ENCODE measurements at places on chromosomes 6 and 20.

DNA sequence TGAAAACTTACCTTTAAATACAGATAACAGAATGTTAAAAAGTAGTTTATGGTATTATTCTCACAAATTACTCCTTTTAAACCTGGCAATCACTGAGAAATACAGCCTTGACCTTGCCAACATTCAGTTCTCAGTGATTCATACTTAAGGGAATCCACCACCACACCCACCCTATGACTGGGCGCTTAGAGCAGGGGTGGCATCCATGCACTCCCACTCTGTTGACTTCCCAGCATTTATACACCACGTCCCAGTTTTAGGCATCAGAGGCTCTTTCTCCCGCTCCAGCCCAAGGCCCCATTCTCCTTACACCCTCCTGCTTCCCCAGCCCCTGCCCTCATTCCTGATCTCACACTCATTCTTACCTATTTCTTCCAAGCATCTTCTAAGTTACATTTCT is 16.3 kb downstream of the TRAF3IP2 start:
- no peak for DNase-seq

GRCh38 chr6:128095362-128095761 is 194.5 kb upstream of the THEMIS start:
- DNase-seq: no peak

- no peak for DNase-seq
Measured at GRCh38 chr6:33981861-33982260, 164.0 kb downstream of the GRM4 start.

- peak; percentile 65 for DNase-seq
Measured at GRCh38 chr6:30396833-30397479, 52.0 kb downstream of the RPP21 start.

DNA sequence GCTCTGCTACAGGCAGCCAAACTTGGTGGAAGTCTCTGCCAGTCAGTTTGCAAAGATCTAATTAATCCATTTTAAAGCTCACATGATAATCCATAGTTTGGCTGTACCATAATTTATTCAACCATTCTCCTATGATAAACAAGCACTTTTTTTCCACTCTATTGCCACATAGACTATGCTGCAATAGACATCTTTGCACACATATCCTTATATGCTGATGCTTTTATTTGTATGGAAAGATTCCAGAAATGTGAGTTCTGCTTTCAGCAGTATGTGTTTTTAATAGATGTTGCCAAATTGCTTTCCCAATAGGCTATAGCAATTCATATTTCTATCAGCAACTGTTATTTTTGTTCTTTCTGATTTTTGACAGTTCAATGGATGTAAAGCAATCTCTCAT is 628.0 kb downstream of the KIF16B start:
- no peak for DNase-seq

GRCh38 chr20:19268426-19268825 is 56.0 kb downstream of the SLC24A3 start:
- no peak for DNase-seq

DNA sequence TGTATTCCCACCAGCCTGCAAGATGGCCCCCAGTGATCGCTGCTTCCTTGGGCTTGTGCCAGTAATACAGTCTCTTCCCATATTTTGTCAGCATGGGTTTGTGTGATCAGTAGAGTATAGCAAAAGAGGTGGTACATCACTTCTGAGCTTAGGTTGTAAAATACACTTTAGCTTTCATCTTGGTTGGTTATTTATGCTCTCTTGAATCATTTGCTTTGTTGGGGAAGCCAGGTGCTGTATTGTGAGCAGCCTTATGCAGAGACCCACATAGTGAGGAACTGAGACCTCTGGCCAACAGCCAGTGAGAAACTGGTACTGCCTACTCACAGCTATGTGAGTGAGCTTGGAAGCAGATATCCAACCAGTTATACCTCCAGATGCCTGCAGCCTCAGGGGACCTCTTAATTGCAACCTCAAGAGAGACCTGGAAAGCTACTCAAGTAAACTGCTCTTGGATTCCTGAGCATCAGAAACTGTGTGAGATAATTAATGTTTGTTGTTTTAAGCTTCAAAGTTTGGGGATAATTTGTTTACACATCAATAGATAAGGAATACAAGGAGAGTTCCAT is 229.3 kb downstream of the FARS2 start:
- DNase-seq: no peak

- DNase-seq: no peak
Measured at GRCh38 chr20:51277961-51278360, 255.1 kb upstream of the KCNG1 start.

GRCh38 chr6:10312445-10312844 is 102.4 kb downstream of the TFAP2A start:
- DNase-seq: no peak

- DNase-seq: no peak
Measured at GRCh38 chr6:109998159-109998785, 20.2 kb downstream of the GPR6 start.

DNA sequence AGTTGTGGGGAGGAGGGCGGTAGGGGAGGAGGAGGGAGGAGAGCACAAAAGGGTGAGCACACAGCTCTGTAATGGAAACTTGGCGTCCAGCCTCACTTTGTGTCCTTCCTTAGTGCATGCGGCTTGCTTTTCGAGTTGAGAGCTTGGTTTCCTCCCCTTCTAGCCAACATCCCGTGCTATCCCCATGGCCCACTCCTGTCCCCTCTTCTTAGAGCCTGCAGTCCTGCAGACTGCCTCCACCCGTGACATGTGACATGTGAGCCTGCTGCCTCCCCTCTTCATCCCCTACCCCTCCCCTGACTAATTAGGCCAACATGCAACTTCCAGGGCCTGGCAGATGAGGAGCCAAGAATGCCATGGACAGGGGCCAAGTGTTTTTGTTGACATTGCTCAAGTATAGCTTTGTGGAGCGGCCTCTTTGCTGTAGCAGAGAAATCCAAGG is 63.2 kb downstream of the SLC24A3 start:
- no peak for DNase-seq
